LNCaP clone FGC (cell line): ENCODE measurements at places on chromosomes 2 and 18.

DNA sequence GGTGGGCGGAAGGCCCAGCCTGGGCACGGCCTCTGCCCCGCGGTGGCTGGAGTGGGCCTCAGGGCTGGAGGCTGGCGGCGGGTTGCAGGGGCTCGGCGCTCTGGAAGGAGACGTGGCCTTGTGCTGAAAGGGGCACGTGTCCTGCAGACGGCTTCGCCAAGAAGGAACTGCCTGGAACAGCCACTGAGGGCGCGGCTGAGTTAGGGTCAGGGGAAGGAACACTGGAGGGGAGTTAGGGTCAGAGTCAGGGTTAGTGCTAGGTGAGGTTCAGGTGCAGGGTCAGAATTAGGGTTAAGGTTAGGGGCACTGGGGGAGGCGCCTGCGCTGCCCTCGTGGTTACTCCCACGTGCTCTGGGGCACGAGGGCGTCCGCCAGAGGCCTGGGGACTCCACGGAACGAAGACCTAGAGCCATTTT lies 933 bp upstream of the ADNP2 start:
- DNase-seq: no peak

DNA sequence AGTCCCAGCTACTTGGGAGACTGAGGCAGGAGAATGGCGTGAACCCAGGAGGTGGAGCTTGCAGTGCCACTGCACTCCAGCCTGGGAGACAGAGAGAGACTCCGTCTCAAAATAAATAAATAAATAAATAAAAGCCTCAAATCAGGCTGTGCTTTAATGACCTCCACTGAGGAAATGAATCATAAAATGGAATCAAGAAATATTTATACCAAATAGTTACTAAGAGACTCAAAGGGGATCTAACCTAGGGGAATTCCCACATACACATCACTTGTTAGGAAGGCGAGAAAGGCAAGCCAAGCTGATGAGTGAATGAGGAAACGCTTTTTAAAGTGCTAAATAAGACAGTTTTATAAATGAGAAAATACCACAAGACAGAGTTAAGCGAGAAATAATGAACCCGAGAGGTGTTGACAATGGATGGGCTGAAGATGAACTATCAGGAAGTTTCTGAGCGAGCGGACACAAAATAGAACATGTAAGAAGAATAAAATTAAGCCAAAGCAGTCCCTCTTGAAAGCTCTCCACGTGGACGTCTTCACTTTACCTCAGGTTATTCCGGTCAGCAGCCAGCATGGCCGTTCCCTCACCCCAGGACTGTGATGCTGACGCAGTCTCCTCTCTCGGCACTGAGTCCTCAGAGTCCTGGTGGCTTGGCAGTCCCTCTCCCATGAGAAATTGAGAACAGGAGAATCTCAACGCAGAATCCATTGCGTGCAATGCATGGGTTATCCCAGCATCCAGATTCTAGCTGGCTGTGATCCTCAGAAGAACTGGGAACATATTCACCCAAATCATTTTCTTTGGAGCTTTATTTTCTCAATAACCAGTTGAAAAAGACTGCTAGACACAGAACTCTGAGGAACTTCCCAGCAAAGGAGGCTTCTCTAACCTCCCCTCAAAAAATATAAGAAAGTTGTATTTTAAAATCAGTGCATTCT lies 22.3 kb downstream of the PXDN start:
- DNase-seq: no peak

DNA sequence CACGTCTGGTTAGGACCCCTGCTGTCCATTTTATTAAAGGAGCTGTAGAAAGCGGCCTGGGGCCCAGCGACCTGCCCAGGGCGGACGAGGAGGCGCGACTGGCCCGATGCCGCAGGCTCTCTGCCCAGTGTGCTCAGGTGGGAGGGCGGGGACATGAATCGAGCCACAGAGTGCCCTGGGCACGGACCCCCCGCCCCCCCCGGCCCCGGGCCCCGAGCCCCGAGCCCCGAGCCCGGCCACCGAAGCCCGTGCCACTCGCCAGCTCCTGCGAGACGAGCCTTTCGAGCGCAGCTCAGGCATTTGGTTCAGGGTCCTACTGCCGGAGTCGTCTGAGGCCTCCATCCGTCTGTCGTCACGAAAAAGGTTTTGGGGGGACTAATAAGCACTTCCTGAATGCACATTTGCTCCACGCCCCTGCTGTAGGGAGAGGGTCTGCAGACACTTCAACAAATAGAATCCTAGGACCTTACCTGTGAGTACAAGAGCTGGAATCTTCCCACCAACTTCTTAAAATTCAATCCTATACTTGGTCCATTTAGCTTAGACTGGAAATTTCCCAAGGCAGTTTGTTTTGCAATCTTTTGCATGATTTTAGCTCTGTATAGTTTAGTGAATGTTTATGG lies 602 bp upstream of the ADAM17 start:
- no peak for DNase-seq

GRCh38 chr2:235468978-235469655 lies 24.7 kb upstream of the AGAP1 start:
- no peak for DNase-seq

- DNase-seq: no peak
Observed at GRCh38 chr2:19003554-19003953, 354.9 kb downstream of the OSR1 start.

GRCh38 chr2:160603771-160604510 lies 110.3 kb upstream of the RBMS1 start:
- no peak for DNase-seq

GRCh38 chr2:223865907-223866508 lies 28.6 kb upstream of the AP1S3 start:
- no peak for DNase-seq

DNA sequence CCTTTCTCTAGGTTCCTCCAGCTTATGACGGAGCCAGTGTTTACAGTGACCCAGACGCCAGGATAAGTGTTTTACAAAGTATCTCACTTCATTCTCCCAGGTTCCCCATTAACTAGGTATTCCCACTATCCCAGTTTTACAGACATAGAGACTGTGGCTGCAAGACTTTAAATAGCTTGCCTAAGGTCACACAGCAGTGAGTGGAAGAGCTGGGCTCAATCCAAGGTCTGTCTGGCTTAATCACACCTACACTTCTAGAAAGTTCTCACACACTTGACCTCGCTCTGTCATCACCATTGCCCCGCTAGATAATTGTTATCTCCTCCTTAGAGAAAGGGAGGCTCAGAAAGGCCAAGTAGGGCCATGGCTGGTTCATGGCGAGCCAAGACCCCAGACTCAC lies 110.2 kb downstream of the ANTXR1 start:
- no peak for DNase-seq

GRCh38 chr2:158600155-158600802 lies 143.5 kb downstream of the PKP4 start:
- DNase-seq: peak; percentile 72

DNA sequence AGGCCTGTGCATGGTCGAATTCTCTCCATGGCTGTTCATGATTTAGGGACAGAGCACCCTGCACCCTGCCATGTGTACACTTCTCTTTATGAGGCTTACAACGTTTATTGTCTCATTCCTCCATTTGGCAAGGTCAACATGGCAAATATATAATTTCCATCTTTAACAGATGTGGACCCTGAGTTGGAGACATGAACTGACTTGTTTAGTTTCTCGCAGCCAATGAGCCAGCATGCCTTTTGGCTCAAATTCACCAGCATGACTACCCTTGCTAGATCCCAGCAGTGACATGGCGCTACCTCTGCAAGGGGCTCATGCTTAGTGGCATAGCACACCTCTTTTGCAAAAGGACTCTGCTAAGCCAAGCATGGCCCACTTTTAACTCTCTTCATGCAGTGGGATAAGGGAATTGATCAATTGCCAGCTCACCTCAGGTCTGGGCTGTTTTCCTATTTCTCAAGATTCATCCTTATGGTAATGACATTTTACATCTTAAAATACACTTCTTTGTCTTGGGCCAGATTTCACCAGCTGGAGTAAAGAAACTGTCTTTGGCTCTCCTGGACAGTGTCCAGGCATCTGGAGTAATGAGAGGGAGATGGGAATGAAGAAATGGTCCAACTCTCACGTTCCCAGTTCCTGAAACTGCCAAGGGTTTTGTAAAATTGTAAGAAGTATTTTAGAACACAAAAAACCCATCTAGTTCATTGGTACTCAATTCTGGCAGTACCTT lies 159.5 kb downstream of the SETBP1 start:
- peak; percentile 85 for DNase-seq

DNA sequence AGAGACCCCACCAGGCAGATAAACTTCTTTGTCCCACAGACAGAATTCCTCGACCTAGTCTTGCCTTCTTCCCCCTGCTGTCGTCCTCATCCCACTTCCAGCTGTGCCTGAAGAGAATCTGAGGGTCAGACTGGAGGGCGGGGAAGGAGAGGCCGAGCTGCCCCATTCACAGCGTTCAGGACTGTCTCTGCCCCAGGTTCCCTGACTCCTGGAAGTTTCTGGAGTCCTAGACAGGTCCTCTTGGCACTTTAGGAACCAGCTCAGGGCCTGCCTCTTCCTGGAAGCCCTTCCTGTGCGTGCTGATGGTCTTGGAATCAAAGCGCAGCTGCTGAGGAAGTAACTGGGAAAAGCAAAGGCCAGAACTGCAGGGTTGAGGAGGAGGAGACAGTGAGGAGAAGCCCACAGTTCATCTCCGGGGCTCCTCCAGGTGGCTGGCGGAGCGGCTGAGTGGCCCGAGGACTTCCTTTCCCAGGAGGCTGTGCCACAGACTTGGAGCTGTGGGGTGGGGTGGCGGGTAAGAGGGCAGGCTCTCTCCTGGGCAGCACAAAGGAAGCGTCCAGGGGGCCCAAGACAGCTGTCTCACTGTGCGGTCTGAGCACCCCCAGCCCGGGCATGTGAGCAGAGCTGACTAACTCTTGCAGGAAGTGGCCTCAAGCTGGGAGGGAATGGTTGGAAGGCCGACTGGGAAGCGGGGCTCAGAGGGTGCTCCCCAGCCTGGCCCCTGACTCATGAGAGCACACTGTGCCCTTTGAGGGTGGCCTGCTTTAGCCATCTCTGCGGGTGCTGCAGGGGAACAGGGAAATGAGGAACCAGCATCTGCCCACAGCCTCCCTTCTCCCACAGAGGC lies 39.5 kb downstream of the SDC1 start:
- DNase-seq: no peak

DNA sequence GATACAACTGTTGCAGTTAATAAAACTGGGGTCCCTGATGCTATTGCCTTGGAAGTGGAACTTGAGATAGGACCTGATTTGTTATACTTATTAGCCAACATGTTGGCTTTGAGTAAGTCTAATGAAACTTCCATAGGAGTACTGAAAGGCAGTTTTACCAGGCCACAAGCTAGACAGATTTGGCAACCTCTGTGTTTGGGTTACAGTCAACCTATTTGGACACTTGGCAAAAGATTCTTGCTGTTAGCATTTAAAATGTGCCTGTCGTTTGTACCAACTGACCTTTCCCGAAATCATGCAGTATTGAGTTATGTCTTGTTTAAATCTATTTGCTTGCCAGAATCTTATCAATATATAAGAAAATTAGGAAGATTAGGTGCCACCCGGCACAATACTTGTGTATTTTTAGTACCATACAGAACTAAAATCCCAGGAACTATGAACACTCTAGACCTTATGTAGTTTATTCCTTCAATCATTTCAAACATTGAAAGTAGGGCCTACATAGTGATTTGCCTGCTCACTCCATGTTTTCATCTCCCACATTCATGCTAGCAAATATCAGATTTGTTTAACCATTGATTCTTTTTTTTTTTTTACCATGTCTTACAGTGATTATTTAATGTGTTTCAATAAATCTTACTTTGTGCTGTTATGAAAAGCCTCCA lies 35.5 kb upstream of the UPP2 start:
- DNase-seq: no peak

- DNase-seq: no peak
Observed at GRCh38 chr2:130385709-130386108, 29.9 kb downstream of the PTPN18 start.

GRCh38 chr18:30086351-30086750 lies 956.2 kb downstream of the DSC3 start:
- DNase-seq: no peak

GRCh38 chr18:51054764-51055163 lies 24.8 kb downstream of the SMAD4 start:
- no peak for DNase-seq

DNA sequence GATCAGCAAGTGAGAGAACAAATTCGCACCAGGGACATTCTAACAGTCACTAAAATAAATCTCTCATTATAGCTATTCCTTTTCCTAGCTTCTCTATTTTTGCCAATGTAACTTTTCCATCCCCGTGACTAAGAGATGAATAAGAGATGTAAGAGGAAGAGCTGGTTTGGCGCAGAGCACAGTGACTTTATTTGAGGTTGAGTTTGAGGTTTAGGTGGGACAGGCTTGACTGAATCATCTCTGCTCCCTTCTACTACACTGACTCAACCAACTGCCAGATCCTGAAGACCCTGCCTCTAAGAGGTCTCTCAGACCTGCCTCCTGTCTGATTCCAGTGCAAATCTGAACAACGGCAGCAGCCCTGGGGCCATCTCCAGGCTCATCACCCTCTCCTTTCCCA lies 28.0 kb downstream of the RFX8 start:
- no peak for DNase-seq

DNA sequence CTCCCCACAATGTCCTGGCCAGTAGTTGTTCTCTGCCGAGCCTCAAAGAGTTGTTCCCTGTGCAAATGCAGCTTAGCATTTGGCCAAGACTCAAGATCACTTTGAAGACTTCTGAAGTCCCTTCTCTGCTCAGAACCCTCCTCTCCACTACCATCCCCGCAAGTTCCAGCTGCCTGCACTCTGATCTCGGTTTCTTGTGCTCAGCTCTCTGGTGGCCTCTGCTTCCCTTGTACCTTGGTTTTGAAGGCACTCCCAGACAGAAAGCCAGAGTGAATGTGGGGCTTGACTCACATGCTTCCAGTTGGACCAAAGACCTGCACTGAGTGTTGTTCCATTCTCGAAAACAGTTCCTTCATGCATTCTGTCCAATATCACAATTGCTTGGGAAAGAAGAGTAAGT lies 28.6 kb downstream of the CRACDL start:
- no peak for DNase-seq

- no peak for DNase-seq
Observed at GRCh38 chr2:241902357-241902991, 32.9 kb downstream of the RTP5 start.

GRCh38 chr2:85734015-85734414 lies 19.8 kb upstream of the ATOH8 start:
- DNase-seq: no peak

DNA sequence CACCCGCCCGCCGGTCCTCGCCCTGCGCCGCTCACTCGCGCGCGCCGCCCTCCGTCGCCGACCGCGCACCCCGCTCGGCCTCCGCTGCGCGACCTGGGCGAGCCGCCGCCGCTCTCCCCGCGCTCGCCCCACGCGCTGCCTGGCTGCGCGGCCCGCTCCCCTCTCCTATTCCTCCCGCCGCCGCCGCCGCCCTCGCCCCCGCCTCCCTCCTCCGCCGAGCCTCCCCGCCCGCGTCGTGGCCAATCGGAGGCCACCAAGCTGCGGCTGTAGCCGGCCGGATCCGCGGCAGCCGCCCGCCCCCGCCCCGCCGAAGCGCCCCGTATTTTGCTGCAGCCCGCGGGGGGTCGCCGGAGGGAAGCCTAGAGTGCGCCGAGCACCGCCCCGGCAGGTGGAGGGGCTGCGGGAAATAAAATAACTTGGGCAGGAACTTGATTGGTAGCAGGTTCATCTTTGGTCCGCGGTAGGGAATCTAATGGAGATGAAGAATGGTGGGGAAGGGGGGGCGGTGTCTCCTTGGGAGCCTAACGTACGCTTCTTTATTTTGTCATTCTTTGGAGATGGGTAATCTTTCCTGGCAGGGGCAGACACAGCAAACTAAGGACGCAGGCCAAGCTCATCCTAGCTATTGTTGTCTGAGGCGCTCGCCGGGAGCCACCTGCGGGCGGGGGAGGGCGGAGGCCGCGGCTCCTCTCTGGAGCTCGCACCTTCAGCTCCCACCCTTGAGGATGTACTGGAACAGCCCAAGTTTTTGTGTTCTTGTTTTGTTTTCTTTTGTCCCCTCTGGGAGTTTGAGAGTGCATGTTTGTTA lies 1.1 kb upstream of the CDH2 start:
- DNase-seq: no peak

GRCh38 chr2:217421834-217422233 lies 562.0 kb upstream of the TNP1 start:
- DNase-seq: no peak
